ENCODE measurements at places on chromosomes 1 and 21. TPM values are rescaled to one million over a fixed set of nuclear protein-coding genes. Genes with fewer than 3 reads are reported as not detected.

GRCh38 chr1:49185450-49185980, 408.8 kb upstream of the BEND5 start:
- no peaks in the 10 kb centered on the region for H3K27me3 ChIP-seq
- H3K4me3 ChIP-seq = no peak overlapping the region
- no peak overlapping the region for H3K27ac ChIP-seq
- no peak for DNase-seq
- no peaks in the 10 kb centered on the region for H3K4me1 ChIP-seq
- H3K36me3 ChIP-seq = no peaks in the 10 kb centered on the region

The FAM151A gene
- not detected for total RNA-seq

- H3K27ac ChIP-seq = no peak overlapping the region
- no peaks in the 10 kb centered on the region for H3K4me1 ChIP-seq
- H3K36me3 ChIP-seq = no peaks in the 10 kb centered on the region
- no peaks in the 10 kb centered on the region for H3K27me3 ChIP-seq
Observed at GRCh38 chr1:101915597-101915996, 81.1 kb downstream of the OLFM3 start.

DNA sequence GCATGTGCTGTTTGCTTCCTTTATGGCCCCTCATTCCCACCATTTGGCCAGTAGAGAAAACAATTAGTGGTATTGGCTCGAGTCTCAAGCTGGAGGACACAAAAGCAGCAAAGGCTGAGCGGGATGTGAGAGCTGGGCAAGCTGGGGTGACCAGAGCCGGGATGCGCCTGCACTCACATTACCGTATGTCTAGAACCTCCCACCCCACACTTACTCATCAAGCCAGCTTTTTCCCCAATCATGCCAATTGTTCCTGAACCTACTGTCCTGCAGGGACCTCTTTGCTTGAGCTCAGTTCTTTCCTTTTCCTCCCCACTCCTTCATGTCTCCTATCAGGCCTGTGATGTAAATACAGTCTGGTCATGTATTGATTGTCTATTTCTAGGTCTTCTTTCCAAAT, 45.9 kb downstream of the KIRREL1 start:
- no peak for DNase-seq
- no peaks in the 10 kb centered on the region for H3K27me3 ChIP-seq
- H3K27ac ChIP-seq = no peak overlapping the region
- H3K36me3 ChIP-seq = no peaks in the 10 kb centered on the region
- H3K4me1 ChIP-seq = peaks cover 33% of the 10 kb centered on the region

DNA sequence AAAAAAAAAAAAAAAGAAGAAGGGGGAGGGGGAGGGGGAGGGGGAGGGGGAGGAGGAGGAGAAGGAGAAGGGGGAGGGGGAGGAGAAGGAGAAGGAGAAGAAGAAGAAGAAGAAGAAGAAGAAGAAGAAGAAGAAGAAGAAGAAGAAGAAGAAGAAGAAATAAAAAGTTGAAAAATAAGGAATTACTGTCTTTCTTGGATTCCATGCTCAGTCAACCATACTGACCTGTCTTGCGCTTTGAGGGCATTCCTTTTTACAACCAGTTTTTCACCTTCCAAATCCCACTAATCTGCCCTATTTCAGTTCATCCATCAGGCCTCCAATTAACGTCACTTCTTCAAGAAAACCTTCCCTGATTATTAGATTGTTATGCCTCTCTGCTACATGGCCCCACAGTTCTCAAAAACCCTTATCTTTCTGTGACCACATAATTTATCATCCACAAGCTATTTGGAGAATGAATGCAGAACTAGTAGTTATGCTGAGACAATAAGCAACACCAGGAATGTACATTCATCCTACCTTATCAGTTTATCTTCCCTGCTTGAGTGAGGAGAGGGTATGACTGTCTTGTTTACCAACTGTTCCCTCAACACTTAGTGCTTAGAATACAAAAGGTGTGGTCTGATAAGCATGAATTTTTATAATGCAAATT, 57.5 kb upstream of the GUCA2A start:
- no peaks in the 10 kb centered on the region for H3K27me3 ChIP-seq
- no peak overlapping the region for H3K4me3 ChIP-seq
- peaks cover 9% of the 10 kb centered on the region for H3K4me1 ChIP-seq
- no peaks in the 10 kb centered on the region for H3K36me3 ChIP-seq
- DNase-seq = peak; percentile 97
- H3K27ac ChIP-seq = peak overlapping the region; percentile 35

The IQCC gene
- 1.0 TPM for total RNA-seq

The KANK4 gene
- 14.5 TPM for total RNA-seq

The AIM2 gene
- total RNA-seq = 1.5 TPM

GRCh38 chr1:231272173-231272572, 31.2 kb downstream of the GNPAT start:
- H3K27ac ChIP-seq = no peak overlapping the region
- peaks cover 3% of the 10 kb centered on the region for H3K4me1 ChIP-seq
- H3K36me3 ChIP-seq = peaks cover 30% of the 10 kb centered on the region
- DNase-seq = no peak
- no peaks in the 10 kb centered on the region for H3K27me3 ChIP-seq

DNA sequence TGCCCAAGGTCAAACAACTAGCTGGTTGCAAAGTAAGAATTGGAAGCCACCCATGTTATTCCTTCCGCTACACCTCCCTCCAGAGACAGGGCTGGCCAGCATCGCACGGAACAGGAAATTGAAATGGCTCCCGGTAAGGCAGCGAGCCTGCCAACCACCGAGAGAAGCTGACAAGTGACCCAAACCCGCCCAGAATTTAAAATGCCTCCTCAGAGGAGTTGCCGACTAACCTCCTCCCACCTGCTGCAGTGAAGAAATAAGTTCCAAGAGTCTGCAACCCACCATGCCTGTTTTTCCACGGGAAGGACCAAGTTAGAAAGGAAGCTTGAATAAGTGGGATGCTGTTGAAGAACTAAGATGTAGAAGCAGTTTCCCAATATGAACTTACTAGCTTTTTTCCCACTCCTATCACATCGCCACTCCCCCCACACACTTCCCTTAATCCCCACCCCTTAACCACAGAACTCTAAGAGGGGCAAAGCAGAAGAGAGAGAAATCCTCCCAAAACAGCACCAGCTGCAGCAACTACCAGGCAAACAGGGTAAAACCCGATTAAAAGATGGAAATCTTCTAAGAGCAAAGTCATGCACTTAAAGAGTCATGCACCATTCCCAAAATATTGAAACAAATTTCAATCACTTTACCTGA, 78.6 kb downstream of the TIAM1 start:
- H3K36me3 ChIP-seq = no peaks in the 10 kb centered on the region
- H3K4me3 ChIP-seq = no peak overlapping the region
- H3K27ac ChIP-seq = no peak overlapping the region

DNA sequence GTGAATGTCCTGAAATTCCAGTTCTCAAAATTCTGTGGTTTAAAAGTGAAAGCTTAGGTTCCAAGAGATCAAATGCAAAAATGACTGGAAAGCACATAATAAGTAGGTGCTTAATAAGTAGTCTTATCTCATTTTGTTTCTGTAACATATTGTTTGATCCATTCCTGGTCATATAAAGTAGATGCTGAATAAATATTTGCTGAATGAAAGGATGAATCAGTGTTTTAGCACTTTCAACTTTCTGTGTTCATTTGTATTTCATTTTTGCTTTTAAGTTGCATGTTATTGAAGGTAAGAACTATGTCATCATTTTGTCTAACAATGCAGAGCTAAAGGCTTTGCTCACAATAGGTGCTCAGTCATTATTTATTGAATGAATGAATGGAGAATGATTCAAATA, 6.3 kb downstream of the MAST2 start:
- H3K27me3 ChIP-seq = no peaks in the 10 kb centered on the region
- no peak for DNase-seq
- H3K4me1 ChIP-seq = no peaks in the 10 kb centered on the region
- H3K4me3 ChIP-seq = no peak overlapping the region
- H3K27ac ChIP-seq = no peak overlapping the region

DNA sequence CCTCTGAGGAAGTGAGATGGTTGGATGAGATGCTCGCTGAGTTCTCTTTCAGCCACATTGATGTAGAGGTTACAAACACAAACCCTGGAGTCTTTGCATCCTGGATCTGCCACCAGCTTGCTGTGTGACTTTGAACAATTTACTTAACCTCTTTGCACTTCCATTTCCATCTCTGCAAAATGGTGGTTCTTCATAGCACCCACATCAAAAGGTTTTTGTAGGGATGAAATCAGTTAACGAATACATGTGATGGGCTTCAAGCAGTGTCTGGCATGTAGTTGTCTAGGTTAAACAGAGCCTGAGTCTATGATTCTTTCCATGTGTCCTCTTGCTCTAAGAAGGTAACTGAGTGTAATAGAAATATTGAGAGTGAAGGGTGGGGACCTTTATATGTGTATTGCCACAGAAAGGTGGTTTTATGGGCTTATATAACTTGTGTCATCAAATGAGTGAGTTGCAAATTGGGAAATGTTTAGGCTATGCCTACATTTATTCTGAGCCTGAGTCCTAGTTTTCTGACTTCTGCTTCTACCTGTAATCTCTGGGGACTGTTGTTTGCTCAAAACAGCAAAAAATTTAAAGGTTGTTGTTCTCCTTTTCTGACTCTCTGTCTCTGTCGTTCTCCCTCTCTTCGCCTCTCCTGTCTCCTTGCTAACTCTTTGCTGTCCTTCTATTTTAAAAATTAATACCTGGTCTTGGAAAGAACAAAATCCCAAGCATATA, 27.3 kb upstream of the LRRN2 start:
- no peak overlapping the region for H3K4me3 ChIP-seq
- peaks cover 3% of the 10 kb centered on the region for H3K4me1 ChIP-seq
- no peak for DNase-seq
- H3K27ac ChIP-seq = no peak overlapping the region
- H3K27me3 ChIP-seq = peaks cover 50% of the 10 kb centered on the region

The CD1E gene
- not detected for total RNA-seq

The KRTAP12-3 gene
- not detected for total RNA-seq

GRCh38 chr1:116340506-116341231, 32.4 kb upstream of the ATP1A1 start:
- no peak for DNase-seq
- H3K27me3 ChIP-seq = peaks cover 2% of the 10 kb centered on the region
- H3K27ac ChIP-seq = no peak overlapping the region
- no peaks in the 10 kb centered on the region for H3K4me1 ChIP-seq

DNA sequence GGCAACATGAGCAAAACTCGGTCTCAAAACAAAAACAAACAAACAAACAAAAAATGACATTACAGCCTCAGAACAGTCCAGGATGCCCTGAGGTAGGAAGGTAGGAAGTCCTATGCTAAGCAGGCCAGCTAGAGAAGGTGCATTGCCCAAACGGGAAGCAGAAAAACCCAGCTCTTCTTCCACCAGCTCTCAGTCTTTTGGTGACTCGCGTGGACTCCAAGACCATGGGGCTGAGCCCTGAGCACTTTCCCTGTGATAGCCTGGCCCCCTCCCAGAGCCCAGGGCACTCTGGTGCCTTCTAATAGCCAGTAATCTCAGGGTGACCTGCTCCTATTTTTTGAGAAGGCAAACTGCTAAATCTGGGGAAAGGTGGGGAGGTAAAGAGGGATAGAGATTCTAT, 16.1 kb downstream of the PHLDA3 start:
- no peaks in the 10 kb centered on the region for H3K36me3 ChIP-seq
- H3K4me3 ChIP-seq = no peak overlapping the region
- H3K27me3 ChIP-seq = no peaks in the 10 kb centered on the region
- no peak overlapping the region for H3K27ac ChIP-seq
- H3K4me1 ChIP-seq = peaks cover 70% of the 10 kb centered on the region
- DNase-seq = no peak

DNA sequence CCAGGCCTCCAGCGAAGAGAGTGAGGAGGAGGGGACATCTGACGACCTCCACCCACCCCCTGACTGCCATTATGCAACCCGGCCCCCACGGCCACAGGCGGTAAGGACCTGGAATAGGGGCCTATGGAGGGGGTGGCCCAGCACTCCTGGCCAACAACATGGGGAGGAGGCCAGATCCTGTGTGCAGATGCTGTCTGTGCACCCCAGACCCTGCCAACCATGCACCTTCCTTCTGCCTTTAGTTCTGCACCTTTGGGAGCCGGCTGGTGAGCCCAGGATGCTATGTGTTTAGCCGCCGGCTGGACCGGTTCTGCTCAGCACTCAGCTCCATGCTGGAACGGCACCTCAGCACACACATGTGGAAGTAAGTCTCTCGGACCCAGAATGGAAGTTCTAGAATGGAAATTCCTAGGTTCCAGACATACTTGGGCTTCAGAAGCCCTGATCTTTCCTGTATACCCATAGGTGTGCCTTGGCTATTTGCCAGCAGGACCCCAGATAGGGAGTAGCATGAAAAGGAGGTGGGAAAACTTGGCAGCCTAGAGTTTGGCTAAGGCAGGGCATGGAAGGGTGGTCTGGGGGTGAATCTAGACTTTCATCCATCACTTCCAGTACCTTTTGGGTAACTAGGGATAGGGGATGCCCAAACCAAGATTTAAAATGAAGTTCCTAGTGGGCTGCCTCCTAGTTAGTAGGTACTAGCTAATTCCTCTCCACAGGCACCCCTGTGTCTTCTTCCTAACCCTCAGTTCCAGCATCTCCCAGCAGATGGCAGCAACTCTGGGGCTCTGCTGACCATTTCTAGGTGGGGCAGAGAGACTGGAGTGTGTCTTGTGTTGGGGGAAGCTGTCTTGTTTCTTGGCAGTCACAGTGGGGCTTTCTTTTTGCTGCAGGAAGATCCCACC, 3.6 kb upstream of the CYB561D1 start:
- no peaks in the 10 kb centered on the region for H3K27me3 ChIP-seq
- H3K4me3 ChIP-seq = no peak overlapping the region
- peaks cover 4% of the 10 kb centered on the region for H3K4me1 ChIP-seq
- no peak overlapping the region for H3K27ac ChIP-seq
- peaks cover 7% of the 10 kb centered on the region for H3K36me3 ChIP-seq

GRCh38 chr1:151976858-151977257, 16.8 kb downstream of the S100A10 start:
- H3K4me1 ChIP-seq = peaks cover 32% of the 10 kb centered on the region
- H3K27ac ChIP-seq = no peak overlapping the region
- no peak overlapping the region for H3K4me3 ChIP-seq
- no peaks in the 10 kb centered on the region for H3K36me3 ChIP-seq
- H3K27me3 ChIP-seq = no peaks in the 10 kb centered on the region
- DNase-seq = peak; percentile 70

DNA sequence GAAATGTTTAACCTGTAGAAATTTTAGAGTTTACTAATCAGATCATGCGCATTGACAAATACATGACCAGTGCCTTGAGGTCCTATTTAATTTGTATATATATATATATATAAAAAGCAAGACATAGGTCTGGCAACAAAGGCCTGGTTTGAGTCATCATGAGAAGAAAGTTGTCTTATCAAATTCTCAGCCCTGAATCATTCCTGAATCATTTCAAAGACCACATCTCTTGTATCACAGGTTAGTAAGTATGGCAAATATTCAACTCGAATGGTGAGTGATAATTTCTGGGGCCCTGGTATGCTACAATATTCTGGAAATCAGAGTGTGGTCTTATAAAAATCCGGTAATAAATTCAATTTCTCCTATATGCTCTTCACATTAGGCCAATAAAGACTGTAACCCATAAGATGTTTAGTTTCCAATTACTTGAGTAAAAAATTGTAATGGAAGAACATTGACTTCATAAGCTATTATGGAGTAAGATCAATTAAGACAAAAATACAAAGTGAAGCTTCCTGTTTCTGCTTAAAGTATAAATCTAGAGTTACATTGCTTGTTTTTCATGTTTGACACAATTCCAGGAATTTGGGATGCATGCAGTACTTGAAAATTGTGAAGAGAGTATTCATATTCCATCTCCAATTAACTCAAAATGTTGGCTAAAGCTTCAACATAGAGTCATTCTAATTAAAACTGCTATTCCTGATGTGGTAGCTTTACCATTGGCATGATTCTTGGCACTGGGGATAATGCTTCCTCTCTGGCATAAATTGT, 309.4 kb downstream of the BRINP3 start:
- no peaks in the 10 kb centered on the region for H3K36me3 ChIP-seq
- H3K4me1 ChIP-seq = peaks cover 36% of the 10 kb centered on the region
- H3K27me3 ChIP-seq = no peaks in the 10 kb centered on the region
- peak overlapping the region; percentile 87 for H3K27ac ChIP-seq
- H3K4me3 ChIP-seq = no peak overlapping the region

The RAB25 gene
- 3.1 TPM for total RNA-seq

All from astrocyte (in vitro differentiated cells and primary cell).